ENCODE measurements at places on chromosomes 2 and 18.

GRCh38 chr2:214382229-214382628 lies 28.6 kb upstream of the VWC2L start:
- no peak for DNase-seq

- DNase-seq: no peak
Measured at GRCh38 chr2:108853421-108853820, 66.8 kb downstream of the CCDC138 start.

GRCh38 chr18:62988471-62988870 lies 273.1 kb downstream of the PHLPP1 start:
- DNase-seq: no peak

- no peak for DNase-seq
Measured at GRCh38 chr2:73564986-73565385, 77.2 kb downstream of the NAT8 start.

GRCh38 chr18:55119434-55119833 lies 160.2 kb upstream of the CCDC68 start:
- DNase-seq: no peak

DNA sequence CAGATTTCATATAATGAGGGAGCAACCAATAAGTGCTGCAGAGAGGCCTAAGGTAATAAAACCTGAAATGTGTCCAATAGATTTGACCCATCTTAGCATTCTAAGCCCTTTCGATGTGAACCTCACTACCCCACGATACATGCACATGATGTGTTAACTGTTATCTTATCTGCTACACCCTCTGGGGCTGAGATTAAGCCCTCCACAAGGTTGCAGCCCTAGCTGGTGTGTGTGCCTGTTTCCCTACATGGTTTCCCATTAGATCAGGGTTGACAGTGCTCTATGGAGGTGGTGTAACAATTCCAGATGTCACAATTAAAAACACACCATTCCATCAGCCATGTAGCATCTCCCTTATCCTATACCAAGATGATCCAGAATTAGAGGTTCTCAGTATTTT lies 68.9 kb upstream of the THSD7B start:
- no peak for DNase-seq

DNA sequence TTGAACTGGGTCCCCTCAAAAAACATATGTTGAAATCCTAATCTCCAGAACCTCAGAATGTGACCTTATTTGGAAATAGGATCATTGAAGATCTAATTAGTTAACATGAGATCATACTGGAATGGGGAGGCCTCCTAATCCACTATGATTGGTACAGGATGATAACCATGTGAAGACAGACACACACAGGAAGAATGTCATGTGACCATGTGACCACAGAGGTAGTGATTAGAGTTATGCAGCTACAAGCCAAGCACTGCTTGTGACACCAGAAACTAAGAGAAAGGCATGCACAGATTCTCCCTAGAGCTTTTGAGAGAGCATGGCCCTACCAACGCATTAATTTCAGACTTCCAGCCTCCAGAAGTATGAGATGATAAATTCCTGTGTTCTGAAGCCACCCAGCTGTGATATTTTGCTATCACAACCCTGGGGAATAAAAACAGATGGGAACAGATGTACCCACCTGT lies 47.0 kb upstream of the TGIF1 start:
- peak; percentile 99 for DNase-seq

DNA sequence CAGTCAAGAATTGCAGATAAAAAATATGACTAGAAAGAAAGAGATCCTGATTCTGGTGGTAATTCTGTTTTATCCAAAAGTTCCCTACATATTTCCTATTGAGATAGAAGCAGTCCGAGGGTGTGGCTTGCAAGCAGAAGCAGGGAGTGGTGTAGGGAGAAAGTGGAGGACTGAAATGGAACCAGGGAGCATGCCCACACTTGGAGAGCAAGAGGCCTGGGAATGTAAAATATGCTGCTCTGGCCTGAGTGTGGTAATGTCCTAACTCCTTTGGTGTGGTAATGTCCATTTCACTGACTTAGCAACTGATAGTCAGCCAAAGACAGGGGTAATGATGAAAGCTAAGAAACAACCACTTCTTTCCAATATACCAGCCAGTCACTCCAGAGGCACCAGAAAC lies 30.1 kb upstream of the FMNL2 start:
- no peak for DNase-seq

DNA sequence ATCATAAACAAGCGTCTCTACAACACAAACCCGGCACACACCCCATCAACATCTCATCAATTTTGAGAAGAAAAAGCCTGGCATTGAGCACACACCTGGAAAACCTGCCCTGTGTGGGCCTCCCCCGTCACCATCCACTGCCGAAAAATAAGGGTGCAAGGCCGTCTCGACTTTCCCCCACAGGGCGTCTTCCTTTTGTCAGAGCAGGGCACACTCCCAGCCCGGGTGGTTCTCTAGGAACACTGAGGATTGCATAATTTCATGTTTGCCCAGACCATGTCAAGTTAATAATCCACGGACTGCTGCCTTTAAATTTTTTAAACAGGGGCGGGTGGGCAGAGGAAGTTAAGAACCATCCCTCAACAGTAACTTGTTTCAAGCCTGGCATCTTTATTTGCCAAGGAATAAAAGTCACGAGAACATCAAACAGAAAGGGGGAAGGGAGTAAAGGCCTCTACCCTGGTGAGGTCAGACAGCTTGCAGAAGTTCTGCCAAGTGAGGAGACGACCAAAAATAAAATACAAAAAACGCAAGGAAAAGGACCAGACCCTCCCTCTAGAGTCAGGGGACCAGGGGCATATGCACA lies 2.1 kb downstream of the TFCP2L1 start:
- DNase-seq: no peak

DNA sequence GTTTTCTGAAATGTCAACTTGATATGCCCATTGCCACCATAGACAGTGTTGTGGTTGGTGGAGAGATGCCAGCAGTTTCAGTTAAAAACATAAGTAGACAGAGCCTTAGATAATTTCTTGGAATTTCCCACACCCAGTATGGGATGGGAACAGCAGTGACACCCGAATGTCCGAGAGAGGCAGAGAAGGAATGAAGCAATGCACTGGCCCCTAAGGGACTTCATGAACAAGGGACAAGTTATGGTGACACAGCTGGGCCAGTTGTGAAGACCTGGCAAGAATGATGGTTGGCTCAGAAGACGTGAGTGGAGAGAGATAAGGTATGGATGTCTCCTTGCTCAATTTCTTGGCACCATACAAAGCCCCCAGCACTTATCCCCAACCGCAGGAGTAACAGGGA lies 165.2 kb upstream of the APCDD1 start:
- DNase-seq: no peak

- no peak for DNase-seq
Measured at GRCh38 chr2:118830118-118830517, 17.3 kb downstream of the EN1 start.

DNA sequence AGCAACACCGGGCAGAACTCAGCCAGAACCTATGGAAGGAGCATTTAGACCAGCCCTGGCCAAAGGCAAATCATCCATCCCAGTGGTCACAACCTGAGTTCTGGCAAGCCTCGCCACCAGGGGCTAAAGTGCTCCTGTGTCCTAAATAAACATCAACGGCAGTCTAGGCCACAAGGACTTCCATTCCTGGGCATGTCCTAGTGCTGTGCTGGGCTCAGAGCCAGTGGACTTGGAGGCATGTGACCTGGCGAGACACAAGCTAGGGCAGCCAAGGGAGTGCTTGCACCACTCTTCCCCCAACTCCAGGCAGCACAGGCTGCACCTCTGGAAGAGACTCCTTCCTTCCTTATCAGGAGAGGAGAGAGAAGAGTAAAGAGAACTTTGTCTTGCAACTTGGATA lies 69.0 kb downstream of the ST6GAL2 start:
- DNase-seq: no peak

DNA sequence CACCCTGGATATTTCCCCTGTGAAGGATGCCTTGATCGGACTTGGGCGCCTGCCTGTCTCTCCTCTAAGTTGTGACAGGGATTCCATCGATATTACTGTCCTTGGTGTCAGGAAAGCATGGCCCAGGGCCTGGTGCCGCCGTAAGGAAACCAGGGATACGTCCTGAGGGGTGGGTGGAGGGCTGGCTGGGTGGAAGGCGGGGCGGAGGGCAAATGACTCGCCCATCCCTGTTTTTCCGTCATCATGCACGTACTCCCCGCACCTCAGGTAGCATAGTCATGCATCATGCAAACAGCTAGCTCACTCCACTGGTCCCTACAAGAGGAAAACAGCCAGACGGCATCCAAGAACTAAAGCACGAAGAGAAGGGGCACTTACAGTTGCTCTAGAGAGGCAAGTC lies 57.1 kb downstream of the PXDN start:
- no peak for DNase-seq

DNA sequence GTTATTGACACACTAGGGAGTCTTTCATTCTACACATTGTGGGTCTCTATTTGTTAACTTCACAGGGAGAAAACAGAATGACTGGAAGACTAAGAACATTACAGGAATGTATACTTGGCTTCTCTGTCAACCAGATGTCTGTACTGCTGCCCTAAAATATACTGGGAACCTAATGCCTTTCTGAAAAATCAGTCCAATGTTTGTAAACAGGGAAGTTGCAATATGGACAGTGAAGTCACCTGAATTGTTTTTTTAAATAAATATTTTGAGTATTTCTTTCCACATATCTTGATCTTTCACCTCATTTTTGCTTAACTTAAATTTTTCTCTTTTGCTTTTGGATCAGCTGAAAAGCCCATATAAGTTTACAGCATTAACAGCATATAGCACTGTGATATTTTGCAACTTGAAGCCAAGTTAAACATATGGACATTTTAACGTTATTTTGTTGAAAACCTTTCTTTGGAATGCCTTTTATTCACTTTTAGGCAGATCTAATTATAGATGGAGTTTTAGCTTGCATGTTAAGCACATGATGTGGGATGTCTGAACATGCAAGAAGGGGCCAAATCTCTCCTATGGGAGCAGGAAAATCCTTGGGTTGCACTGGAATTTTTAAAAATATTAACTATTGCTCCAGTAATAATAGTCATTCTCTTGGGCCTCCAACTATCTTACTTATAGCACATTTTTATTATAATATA lies 137.7 kb upstream of the TWIST2 start:
- no peak for DNase-seq

DNA sequence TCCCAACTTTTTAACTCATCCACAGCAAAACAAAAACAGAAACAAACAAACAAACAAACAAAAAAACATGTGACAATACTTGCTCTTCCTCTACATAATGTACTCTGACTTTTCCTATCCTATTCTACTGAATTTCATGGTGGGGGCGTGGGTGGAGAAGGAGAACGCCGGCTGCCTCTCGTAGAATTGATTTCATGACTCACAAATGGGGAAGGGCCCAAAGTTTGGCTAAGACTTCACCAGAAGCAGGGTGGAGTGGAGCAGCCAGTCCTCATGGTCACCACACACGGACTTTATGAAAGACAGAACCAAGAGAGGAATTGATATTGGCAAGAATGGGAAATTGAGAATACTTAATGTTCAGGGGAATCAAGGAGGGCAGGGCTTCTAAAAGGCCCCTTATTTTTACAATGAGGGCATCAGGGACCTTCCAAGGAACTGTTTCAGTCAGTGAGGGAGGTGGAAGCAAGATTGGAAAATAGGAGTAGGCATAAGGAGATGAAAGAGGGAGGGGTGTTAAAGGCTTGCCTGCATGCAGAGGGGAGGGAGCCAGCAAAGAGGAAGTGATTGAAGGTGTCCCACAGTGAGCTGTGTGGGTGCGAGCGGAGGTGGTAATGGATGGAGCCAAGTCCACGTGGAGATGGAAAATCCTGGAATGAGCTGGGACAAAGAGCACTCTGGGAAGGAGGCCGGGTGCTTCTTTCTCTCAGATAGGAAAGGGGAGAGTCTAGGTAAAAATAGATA lies 27.9 kb downstream of the MARCHF4 start:
- no peak for DNase-seq

DNA sequence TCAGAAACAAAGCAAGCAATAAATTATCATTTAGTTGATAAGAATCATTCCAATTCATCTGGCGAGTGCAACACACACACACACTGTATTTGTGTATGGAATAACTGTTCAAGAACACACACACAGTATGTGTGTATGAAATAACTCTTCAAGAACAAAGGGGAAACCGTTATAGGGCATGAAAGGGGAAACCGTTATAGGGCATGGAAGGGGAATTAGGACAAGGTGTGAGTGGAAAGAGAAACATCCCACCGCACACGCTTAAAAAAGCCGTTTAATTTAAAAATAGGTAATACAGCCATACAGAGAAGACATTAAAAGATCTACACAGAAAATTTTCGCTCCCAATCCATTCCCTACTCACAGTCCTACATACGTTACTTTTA lies 607 bp upstream of the TSN start:
- DNase-seq: no peak
